ENCODE measurements at places on chromosomes 5 and 9.

DNA sequence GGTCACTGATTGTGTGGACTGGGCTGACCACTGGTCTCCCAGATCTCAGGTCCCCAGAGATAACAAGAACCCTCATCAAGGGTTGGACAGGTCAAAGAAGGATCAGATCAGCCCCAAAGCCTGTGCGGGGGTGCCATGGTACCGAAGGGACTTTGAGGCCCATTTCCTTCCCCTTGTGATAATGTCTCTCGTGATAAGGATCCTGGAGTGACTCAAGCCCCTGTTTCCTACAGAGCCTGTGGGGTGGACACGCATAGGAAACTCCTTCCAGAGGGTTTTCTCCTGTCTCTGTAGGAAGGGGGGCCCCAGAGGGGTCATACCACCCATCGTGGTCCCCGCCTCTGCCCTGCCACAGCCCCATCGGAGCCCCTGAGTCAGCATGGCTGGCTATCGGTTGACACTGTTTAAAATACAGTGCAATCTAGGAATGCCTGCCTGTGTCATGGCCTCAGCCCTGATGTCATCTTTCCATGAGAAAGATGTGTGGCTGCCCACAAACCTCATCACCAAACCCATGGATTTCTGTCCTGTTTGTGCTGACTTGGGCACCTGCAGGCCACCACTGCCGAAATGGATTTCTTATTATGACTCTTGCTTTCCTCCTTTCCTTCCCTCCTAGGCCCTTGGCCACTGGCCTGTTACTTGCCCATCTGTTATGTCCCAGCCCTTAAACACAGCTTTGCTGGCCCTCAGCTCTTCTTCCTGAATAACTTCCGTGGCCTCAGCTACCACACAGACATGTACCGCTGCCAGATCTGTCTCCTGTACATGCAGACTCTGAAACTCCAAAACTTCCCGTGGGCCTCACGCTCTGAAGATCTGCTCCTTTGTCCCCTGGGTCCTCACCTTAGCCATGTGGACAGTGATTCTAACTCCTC is 2.9 kb upstream of the CSF2 start:
- no peak for DNase-seq

- no peak for DNase-seq
These were observed 184.8 kb upstream of the RASEF start for GRCh38 chr9:83247732-83248131.

GRCh38 chr5:88033191-88033590 is 235.5 kb downstream of the TMEM161B start:
- no peak for DNase-seq

GRCh38 chr5:117945258-117945657 is 1043.1 kb downstream of the DTWD2 start:
- DNase-seq, result no peak

GRCh38 chr9:114347675-114348074 is 18.0 kb downstream of the ORM2 start:
- no peak for DNase-seq

DNA sequence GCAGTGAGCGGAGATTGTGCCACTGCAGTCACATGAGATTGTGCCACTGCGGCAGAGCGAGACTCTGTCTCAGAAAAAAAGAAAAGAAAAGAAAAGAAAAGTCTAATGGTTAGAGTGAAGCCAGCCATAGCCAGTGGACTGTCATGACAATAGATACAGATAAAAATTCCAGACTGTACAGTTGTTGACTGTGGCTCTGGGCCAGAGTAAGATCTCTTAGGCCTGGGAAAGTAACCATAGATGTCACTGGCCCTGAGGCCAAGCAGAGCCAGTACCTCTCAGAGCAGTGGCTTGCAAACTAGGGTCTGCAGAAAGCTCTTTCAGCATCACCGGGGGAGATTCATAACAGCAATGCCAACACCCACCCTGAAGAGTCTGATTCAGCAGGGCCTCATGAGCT is 44.1 kb upstream of the SUB1 start:
- no peak for DNase-seq

GRCh38 chr5:132901730-132902129 is 28.3 kb downstream of the LEAP2 start:
- no peak for DNase-seq

GRCh38 chr5:99379187-99379586 is 450.4 kb upstream of the CHD1 start:
- DNase-seq, result no peak

DNA sequence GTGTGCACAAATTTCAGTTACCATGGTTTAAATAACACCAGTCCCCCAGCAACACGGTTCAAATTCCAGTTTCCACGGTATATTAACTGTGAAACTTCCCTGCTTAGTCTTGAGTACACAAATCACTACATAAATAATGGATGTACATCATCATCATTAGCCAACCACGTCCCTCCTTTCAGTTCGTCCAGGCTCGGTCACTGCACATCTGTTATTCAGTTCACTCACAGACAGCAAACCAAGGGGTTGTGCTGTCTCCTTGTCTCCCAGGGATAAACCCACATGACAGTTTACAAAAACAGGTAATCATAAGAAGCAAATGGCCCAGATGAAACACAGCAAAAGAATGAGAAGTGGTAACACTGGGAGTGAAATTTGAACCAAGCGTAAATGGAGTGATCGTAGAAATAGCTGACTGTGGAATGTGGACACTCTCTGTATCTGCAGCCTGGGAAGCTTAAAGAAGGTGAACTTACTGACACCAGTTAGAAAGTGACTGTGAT is 61.0 kb upstream of the RAD23B start:
- DNase-seq, result no peak

- no peak for DNase-seq
These were observed 48.7 kb downstream of the TMEM174 start for GRCh38 chr5:73221726-73222125.

DNA sequence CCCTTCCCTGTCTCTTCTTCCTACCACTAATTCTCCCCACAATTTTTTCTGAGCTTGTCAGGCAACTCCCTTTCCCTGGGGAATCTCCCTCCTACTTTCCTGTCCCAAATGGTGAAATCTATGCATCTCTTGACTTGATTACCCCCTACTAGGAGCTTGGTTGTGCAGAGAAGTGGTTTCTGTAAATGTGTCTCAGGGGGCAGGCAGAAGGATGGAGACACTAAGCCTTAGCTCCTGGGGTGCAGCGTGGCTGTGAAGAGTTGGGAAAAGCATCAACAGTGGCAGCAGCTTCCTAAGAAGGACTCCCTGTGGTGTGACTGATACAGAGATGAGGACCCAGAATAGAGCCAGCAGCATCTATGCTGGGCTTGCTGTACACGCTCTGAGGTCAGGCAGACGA is 62.3 kb downstream of the NRG2 start:
- no peak for DNase-seq

- DNase-seq, result no peak
These were observed 4.2 kb downstream of the PRR7 start for GRCh38 chr5:177450667-177451424.

- no peak for DNase-seq
These were observed 21.2 kb downstream of the SPATA31D3 start for GRCh38 chr9:81964218-81965171.

GRCh38 chr9:75027187-75028107 is 646 bp downstream of the CARNMT1 start:
- peak; percentile 44 for DNase-seq

- DNase-seq, result no peak
These were observed 141.4 kb upstream of the OTULINL start for GRCh38 chr5:14440223-14440581.

DNA sequence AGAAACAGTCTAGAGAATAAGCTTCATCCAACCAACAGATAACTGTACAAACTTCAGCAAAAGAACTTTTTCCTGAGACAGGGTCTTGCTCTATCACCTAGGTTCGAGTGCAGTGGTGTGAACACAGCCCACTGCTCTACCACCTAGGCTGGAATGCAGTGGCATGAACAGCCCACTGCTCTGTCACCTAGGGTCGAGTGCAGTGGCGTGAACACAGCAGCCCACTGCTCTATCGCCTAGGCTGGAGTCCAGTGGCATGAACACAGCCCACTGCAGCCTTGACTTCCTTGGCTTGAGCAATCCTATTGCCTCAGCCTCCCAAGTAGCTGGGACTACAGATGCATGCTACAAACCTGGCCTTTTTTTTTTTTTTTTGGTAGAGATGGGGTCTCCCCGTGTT is 43.4 kb downstream of the ERMP1 start:
- DNase-seq, result no peak

- DNase-seq, result peak; percentile 4
These were observed 11.4 kb downstream of the GOLGA1 start for GRCh38 chr9:124929464-124929863.

DNA sequence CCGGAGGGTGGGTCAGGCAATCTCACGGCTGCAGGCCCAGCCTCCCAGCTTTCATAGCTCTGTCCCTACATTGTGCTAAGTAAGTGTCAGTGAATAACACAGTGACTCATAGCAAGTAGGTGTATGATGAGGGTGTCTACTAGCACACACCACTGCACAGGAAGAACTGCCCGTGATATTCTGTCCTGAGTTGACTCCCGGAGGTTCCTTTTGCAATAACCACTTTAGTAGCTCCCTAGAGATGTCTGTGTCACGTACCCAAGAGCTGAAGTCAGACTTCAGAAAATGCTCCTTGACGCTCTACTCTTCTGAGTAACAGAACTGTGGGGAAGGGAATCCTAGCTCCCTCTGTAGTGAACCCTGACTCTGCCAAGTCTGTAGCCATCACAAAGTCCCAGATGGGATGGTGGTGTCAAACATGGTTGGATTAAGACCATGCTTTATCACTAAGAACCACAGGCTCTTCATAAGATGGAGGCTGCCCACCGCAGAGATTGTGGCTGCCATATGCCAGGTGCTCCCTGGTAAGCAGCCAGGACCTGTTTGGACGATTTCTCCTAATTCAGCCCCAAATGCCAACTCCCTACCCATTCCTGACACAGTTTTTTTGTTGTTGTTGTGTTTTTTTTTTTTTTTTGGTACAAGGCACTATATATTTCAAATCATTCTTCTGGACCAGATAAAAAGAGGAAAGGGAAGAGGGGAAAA is 352.6 kb upstream of the PANK3 start:
- DNase-seq, result no peak

GRCh38 chr5:12793373-12793772 is 889.1 kb upstream of the CTNND2 start:
- DNase-seq, result no peak

DNA sequence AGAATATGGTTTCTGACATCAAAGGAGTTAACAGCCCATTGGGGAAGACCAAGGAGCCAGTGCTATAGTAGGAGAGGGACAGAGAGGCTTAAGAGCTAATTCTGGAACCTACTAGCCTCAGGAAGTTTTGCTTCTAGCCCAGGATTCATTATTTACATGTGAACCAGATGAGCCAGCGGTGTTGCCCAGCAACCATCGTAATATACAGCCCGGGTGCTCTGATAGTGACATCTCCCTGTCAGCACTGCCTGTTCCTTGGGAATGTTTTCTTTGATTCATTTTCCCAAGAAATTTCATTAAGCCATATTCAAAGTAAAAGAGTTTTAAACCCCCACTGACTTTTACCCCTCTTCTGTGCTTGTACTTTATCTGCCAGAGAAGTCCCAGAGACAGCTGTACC is 217.4 kb upstream of the ADAMTSL1 start:
- DNase-seq, result no peak

- peak; percentile 5 for DNase-seq
These were observed at the start of gene PSD2 for GRCh38 chr5:139795074-139796001. Gene PSD2 (plus strand): TSS chr5:139795808. CDS start chr5:139809441, 13,633 bp downstream.

DNA sequence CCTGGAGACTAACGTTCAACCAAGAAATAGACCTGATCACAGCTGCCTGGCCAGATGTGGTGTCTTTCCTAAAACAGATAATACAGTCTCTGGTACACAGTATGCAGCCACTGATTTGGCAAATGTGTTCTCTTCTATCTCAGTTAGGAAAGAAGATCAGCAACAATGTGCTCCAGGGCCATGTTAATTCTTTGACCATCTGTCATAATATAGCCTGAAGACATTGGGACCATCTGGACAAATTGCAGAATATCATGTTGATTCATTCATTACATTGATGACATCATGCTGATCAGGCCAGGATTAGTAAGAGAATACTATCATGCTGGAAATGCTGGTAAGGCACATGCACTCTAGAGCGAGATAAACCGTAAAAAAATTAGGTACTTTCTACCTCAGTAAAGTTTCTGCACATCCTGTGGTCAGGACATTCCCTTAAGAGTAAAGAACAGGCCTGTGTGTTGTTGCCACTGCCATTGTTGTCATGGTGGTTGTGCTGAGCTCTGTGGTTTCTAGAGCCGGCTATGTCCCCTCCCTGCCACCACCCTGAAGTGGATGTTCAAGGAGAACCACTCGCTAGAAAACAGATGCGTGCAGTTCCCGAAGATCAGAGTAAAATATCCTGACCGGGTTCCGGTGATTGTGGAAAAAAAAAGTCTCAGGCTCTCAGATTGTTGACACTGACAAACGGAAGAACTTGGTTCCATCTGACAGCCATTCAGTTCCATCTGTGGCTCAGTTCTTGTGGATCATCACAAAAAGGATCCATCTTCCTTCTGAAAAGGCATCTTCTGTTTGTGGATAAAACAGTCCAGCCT is 6.4 kb upstream of the JMY start:
- peak; percentile 37 for DNase-seq

DNA sequence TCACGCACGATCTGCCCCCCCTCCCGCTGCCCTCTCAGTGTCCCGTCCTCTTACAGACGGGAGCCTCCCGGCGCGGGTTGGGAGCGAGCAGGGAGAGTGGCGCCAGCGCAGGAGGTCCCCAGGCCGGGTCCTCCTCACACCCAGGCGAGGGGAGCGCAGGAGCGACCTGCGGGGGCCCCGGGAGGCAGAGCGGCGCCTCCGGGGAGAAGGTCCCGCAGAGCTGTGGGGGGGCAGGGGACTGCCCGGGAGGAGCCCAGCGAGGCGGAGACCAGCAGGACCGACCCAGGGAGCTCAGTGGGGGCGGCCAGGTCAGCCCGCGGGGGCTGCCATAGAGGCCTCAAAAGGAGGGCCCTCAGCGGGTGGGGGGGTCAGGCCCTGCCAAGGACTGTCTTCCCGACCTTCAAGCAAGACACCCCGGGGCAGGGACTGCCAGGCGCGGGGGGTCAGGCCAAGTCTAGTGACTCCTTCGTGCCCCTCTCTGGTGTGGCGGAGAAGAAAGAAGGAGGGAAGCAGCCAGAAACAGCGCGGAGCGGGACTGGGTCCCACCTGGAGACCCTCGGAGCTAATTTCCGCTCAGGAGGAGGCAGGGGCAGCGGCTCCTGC is 123.3 kb upstream of the ERCC6L2 start:
- no peak for DNase-seq

- DNase-seq, result peak; percentile 16
These were observed 176.9 kb upstream of the WWC1 start for GRCh38 chr5:168114444-168115017.

DNA sequence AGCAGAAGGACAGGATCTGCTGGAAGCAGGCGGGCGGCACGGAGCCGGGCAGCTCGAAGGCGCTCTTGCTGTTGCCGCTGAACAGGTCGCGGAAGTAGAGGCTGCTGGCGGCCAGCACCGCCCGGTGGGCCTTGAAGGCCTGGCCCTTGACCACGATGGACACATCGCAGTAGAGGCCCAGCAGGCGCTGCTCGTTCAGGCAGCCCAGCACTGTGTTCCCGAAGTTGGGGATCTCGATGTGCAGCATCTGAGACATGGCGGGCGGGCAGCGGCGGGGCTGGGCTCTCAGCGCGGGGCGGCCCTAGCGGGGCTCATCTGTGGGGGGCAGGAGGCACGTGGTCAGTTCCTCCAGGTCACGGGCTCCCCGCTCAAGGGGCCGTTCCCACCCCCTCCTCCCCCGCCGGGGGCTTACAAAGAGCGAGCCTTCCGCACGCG is 44.8 kb downstream of the NACC2 start:
- DNase-seq, result no peak
